ENCODE measurements at places on chromosomes 11 and 22.

- DNase-seq = no peak
Measured at GRCh38 chr22:39101226-39101625, 4.2 kb downstream of the APOBEC3H start.

DNA sequence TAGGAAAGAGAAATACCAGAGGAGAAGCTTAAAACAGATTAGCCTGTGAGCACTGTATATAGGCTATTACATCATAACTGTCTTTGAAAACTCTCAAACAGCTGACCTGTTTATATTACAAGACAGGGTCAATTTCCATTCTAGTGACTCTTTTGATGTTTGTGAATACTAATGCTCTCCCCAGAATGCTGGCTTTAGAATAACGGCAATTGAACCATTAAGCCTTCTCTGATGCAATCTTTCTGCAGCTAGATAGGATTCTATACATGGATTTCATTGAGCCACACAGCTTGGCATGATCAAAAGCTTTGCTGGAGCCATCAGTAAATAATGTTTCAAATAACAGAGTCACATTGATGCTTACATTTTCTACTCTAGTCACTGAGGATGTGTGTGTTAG, 122.7 kb upstream of the FAT3 start:
- DNase-seq = no peak

DNA sequence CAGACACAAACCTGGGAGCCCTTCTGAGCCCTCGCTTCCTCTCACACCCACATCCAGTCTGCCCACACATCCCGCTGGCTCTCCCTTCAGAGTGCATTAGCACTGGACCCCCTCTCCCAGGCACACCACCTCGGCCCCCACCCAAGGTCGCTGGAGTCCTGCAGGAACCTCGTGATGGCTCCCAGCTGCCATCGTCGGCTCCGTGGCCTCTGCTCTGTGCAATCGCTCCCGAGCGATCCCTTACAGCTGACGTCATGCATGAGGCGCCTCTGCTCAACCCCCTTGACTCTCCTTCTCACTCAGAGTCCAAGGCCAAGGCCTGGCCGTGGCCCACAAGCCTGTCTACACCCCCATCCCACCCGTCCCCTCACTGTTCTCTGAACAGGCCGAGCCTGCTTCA, 183.9 kb downstream of the EFCAB6 start:
- DNase-seq = no peak

- no peak for DNase-seq
Measured at GRCh38 chr11:20443596-20443995, 56.1 kb downstream of the PRMT3 start.

DNA sequence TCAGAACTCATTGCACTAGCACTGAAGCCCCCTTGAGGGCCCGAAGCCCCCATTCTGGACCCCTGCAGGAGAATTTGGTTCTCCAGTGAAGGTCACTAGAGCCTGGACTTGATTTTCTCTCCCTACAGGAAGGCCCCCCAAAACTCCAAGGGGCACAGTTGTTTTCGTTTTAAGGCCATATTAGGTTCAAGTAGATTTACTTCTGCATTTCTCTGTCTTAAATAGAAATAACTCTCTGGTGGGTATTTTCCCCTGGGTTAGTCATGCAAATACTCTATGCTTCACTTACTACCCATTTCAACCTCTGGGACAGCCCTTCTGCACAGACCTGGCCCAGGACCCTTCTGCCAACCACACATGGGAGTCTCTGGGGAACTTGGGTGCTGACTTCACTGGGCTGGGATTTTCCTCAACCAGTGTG, 41.6 kb downstream of the WEE1 start:
- DNase-seq = no peak

DNA sequence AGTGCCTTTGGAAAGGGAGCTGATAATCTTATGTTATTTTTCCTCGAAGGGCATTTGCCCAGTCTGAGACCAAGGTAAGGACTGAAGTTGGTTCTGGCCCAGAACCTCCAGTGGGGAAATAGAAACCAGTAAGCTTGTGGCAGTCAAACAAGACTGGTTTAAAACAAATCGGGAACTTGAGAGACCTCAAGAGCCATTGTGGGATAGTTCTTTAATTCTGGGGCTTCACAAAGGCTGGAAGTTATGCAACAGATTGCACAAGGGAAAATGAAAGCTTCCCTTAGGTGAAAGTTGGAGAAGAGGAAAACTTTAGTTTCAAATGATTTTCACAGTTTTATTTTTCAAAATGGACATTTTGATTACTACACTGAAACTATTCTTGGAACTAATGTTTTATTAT, 33.5 kb upstream of the RAB38 start:
- no peak for DNase-seq

GRCh38 chr11:126410649-126411048, 55.2 kb downstream of the ST3GAL4 start:
- no peak for DNase-seq

GRCh38 chr11:127003260-127003981, 2.9 kb upstream of the KIRREL3 start:
- no peak for DNase-seq

GRCh38 chr11:64291262-64291751, at the start of gene KCNK4:
Gene KCNK4 (plus strand): TSS chr11:64291302. CDS start chr11:64293019, 1,717 bp downstream.
- no peak for DNase-seq
